ENCODE measurements at places on chromosomes 12 and 14. TPM values are rescaled to one million over a fixed set of nuclear protein-coding genes. Genes with fewer than 3 reads are reported as not detected.

The KRT6B gene
- 0.18 TPM for total RNA-seq

The B3GNT4 gene
- 0.04 TPM for total RNA-seq

The TAS2R19 gene
- total RNA-seq: 4.1 TPM

The CLEC14A gene
- 256 TPM for total RNA-seq

The INHBE gene
- total RNA-seq: not detected

The FAM186B gene
- total RNA-seq: 0.13 TPM

All from pulmonary artery endothelial cell (primary cell).